ENCODE measurements at places on chromosomes 16 and 17.

- DNase-seq = no peak
Observed at GRCh38 chr17:28347261-28347891, 10.0 kb downstream of the POLDIP2 start.

DNA sequence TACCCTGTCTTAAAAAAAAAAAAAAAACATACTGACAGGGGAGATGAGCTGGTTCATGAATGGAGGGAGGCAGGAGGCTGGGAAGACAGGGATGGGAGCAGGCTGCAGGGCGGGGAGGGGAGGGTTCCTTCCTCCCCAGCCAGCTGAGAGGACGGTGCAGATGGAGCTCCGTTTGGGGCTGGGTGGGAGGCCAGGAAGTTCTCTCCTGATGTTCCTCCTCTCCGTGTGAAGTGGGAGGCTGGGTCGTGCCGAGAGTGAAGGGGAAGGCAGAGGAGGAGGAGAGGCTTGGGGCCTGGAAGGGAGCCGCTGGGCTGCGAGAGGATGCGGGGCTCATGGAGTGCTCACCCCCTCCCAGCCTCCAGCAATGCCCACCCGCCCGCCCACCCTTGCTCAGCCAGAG lies 21.3 kb downstream of the SBK1 start:
- DNase-seq = no peak

DNA sequence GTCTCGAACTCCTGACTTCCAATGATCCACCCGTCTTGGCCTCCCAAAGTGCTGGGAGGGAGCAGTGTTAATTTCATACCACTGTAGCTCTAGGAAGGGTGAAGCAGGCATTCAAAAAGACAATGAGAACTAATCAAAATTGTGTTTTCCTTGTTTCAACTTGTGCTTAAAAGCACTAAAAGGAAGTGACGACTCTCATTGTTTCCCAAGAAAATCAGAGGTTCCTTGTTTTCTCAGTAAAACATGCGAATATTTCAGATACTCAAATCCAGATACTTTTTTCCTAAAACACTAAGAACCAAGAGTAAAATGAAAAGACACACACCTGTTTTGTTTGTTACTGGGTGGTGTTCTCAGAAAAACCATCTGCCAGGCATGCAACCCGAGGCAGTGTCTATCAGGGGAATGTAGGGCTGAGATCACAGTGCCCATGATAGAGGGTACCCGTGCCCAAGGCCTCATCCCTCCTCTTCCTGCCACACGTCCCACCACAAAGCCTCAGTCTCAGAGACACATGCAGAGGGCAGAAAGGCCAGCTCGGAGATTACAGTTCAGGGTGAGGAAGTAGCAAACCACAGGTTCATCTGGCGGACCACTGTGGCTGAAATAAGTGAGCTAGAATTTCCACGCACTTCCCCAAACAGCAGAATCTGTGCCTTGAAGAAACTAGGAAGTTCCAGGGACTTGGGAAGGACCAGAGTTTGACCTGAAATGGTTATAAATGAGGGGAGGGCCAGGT lies 33.7 kb downstream of the GINS3 start:
- no peak for DNase-seq

GRCh38 chr17:41652461-41652970 lies 28.1 kb upstream of the KRT17 start:
- DNase-seq = no peak

DNA sequence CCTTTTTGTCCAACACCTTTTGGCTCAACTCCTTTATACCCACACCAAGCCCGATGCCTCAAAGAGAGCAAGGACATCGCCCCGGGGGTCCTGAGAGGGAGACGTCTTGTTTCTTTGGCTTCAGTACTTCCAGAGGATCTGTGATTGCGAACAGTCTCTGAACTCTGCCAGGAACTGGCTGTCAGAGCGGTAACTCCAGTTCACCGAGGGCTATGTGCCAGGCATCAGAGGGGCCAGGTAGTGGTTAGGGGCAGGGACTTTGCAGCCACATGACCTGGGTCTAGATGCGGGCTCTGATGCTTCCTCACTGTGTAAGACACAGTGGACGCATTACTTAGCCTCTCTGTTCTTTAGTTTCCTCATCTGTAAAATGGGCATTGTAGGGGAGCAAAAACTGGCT lies 21.6 kb downstream of the LLGL2 start:
- DNase-seq = no peak

GRCh38 chr17:28544402-28545140 lies 7.9 kb downstream of the UNC119 start:
- no peak for DNase-seq

DNA sequence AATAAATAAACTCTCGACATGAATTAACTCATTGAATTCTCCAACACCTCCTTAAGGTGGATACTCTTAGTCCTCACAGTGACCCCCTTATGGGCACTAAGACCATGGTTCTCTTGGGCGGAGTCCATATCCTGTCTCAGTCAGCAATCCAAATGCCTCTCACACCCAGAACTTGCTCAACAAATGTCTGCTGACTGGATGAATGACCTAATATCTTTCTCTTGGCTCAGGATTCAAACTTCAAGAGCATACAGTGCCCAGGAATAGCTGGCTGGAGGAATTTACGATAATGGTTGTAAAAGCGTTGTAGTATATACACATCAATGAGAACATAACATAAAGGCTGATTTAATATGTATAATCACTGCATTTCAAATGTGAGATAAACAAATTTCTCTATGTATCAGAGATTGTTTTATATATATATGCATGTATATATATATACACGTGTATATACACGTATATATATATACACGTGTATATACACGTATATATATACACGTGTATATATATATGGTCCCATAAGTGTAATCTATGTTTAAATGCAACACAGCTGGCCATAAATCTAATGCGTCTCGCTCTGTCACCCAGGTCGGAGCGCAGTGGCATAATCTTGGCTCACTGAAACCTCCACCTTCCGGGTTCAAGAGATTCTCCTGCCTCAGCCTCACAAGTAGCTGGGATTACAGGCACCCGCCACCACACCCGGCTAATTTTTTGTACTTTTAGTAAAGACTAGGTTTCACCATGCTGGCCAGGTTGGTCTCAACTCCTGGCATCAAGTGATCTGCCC lies 6.5 kb upstream of the UBB start:
- no peak for DNase-seq

GRCh38 chr17:81294512-81295030 lies 536 bp downstream of the SLC38A10 start:
- DNase-seq = no peak

- no peak for DNase-seq
Observed at GRCh38 chr16:63458846-63459245, 1422.6 kb upstream of the CDH8 start.

GRCh38 chr17:77846531-77847085 lies 111.9 kb upstream of the TNRC6C start:
- DNase-seq = no peak

- no peak for DNase-seq
Observed at GRCh38 chr16:24125214-24125613, 130.9 kb upstream of the CACNG3 start.

- DNase-seq = no peak
Observed at GRCh38 chr16:81624403-81624759, 154.7 kb upstream of the PLCG2 start.
